ENCODE measurements at places on chromosomes 5 and 9.

GRCh38 chr9:132249690-132250089 is 87.8 kb downstream of the NTNG2 start:
- DNase-seq: no peak

- DNase-seq: no peak
These were observed 111.9 kb downstream of the NR6A1 start for GRCh38 chr9:124659099-124659659.

- peak; percentile 62 for DNase-seq
These were observed 78.4 kb downstream of the TMEM252 start for GRCh38 chr9:68462105-68462775.

DNA sequence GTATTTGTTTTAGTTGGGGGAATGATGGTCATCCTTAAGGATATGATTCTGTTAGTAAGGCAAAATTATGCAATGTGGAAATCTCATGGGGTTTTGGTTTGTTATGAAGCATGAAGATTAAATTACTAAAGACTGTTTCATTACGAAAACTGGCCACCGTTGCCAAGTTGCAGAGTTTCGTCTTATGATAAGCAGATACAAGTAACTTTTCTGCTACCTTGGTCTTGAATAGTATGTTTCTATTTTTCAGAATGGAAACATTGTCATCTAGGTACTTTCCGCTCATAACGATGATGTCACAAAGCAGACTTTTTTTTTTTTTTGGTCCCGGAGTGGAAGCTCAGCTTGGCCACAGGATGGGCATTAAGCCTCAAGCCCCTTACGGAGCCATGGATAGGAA is 4.2 kb downstream of the CCNI2 start:
- DNase-seq: no peak

DNA sequence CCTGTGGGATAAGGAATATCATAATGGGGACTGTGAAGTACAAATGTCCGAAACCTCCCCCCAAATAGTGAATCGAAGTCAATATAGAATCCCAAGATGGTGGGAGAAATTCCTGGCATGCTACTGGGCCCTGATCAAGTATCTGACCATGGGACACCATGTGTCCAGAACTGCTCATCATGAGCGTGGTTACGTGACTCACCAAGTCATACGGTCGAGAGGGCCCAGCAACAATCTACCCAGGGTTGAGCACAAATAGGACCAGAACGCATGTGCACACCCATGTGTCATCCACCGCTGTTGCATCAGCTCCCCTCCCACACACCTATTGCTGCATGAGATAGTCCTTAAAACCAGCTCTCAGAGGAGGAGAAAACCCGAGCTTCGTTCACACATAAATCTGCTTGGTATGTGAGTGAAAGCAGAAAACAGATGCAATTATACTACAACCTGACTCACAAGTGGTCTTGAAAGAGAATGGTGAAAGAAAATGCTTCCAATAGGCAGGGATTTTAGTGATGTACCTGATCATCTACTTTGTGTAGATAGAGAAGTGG is 353.2 kb downstream of the CWC27 start:
- no peak for DNase-seq

- no peak for DNase-seq
These were observed 19.0 kb downstream of the NEURL1B start for GRCh38 chr5:172659909-172660628.

DNA sequence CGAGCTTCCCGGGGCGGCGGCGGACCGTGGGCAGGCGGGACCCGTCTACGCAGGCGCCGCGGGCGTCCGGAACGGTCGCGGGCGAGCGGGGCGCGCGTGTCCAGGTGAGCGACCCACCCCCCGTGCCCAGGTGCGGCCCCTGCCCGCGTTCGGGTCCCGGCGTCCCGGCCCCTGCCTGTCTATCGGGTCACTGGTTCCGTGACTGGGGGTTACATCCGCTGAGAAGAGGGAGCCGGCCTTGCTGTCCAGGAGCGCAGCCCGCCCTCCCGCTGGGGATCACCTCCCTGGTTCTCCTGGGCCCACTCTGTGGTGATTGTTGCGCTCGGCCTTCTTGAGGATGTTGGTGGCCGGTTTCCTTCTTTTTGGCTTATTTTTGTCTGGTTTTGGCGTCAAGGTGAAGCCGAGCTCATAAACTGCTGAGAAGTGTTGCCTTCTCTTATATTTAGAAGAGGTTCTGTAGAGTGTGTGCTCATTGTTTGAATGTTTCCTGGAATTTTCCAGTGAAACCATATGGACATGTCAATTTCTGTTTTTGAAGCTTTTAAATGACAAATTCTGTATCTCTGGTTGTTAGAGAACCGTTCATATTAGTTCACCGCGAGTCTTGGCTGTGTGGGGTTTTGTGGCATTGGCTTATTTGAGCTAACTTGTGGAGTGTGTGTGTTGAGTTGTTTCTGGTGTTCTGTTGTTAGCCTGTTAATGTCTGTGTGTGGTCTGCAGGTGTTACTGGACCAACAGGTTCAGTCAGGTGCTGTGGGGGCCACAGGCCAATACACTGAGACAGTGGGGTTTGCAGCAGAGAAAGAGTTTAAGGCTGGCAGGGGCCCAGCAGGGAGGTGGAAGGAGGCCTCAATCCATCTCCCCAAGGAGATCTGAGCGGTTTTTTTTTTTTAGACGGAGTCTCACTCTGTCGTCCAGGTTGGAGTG is 621 bp downstream of the CEP72 start:
- DNase-seq: no peak

DNA sequence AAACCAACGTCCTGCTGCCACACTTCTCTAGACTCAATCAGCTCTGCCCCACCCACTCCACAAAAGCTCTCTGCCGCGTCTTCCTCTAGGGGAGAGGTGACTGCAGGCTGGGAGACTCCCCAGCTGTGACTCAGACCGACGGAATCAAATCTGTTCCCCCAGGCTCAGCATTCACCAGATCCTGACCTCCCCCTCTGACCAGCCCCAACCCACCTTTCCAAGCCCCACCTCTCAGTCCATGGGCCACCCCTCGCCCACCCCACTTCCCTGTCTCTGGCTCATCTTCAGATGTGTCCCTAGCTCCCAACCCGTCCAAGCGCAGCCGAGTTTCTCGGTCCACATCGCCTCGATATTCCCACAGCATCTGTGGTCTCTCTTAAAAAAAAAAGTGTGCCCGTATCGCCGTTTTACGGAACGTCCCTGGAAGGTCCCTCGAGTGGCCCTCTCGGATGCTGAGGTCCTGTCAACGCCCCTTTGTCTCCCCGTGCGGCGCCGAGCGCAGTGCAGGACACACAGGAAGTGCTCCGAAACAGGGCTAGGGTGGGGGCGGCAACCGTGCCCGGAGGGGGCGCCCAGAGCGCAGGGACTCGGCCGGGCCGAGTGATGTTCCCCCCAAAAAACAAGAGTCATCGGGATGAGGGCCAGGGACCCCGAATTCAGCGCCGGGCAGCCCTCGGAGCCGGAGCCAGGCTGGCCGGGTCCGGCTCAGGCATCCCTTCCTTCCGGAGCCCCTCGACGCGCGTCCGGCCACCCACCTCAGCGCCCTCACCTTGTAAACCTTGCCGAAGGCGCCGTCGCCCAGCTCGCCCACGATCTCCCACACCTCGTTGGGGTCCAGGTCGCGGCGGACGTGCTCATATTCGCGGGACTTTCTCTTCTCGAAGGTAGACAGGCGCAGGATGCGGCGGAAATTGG is 649 bp downstream of the STK10 start:
- no peak for DNase-seq

DNA sequence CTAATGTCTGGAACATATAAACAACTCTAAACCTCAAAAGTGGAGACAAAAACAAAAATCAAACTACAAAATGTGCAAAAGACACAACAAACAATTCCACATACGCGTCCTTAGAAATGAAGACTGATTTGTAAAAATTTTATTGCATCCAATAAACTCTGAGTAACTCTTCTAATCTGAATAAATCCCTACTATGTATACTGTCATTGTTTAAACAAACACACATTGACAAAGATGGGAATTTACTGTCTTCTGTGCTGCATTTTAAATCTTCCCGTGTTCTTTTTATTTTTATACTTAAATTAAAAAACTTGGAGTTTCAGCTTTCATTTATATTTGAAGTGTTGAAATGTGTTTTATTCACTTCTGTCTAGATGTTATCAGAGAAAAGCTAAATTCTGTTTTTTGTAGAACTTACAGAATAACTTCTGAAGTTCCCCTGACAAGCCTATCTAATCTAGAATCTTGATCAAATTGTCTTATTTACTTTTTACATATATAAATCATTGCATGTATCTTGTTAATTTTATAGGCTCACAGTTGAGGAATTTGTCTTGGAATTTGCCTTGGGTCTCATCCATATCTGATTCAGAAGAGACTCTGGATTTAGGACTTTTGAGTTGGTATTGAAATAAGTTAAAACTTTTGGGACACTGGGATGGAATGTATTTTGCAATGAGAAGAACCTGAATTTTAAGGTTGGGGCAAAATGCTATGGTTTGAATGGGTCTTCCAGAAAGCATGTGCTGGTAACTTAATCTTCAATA is 2064.4 kb upstream of the C9orf72 start:
- no peak for DNase-seq

DNA sequence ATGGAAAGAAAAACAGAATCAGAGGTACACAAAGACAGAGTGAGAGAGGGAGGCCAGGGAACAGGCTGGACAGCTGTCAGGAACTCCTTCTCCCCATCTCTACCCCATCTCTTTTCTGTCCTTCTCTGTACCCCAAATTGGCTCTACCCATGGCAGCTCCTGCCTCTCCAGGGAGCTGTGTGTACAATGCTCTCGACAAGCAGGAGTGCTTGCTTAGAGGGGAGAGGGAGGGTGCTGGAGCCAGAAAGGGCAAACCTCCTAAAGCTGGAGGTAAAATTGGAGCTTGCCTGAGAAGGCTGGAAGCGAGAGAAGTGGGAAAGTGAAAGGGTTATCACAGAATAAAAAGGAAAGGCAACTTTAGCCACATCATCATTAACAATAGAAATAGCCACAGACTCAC is 6.4 kb downstream of the TPM2 start:
- no peak for DNase-seq

- DNase-seq: no peak
These were observed 147.3 kb downstream of the FAM114A2 start for GRCh38 chr5:153891394-153891793.

DNA sequence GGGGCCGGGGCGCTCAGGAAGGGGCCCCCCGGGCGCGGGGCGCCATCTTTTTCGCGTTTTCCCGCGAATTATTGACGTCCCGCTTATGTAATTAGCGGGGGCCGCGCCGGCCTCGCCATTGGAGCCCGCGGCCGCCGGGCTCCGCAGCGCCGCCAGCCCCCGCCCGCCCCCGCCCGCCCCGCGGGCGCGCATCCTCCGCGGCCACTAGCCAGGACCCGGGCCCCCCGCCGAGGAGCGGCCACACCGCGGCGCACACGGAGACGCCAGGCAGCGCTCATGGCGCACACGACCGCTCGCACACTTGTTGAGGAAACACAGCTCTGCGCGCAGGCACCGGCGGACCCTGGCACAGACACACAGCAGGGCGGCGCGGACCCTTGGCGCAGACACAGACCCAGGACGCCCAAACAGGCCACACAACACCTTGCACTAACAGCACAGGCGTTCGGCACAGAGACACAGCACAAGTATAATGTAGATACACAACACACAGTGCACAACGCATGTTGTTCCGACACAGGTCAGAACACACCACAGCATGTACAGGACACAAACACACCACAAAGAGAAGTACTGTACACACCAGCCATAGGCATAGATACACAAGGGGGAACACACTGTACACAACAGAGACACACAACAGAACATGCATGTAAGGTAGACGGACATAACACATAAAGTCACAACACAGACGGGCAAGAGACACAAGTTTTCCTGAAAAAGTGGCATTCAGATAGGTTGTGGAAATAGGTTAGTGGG is 467 bp upstream of the PHF19 start:
- DNase-seq: no peak

- no peak for DNase-seq
These were observed 187.6 kb downstream of the GADD45G start for GRCh38 chr9:89792189-89793123.

DNA sequence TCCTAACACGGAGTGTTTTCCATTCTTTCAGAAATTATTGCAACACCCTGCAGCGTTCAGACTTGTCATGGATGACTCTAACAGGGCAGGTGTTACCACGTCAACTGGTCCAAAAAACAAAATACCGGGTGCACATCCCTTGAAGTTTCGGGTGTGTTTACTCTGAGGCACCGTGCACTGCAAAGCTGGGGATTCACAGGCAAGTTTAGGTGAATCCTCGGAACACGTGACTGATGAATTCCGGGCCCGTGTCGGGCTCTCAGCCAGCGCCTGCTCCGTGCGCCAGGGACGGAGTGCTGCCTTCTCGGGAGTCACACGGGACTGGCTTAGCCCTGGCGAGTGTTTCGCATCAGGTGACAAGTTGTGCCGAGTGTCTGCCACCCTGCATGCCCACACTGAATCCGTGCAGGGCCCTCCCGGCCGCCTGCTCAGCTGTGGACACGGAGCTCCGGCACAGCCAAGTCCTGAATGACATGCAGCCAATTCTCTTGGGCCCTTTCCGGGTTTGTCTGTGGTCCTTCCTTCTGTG is 66.0 kb upstream of the IRX4 start:
- DNase-seq: no peak

- no peak for DNase-seq
These were observed 8.4 kb upstream of the SPATA31E1 start for GRCh38 chr9:87874304-87874623.

- no peak for DNase-seq
These were observed 670 bp downstream of the CCDC171 start for GRCh38 chr9:15553528-15553898.

GRCh38 chr5:10880934-10881333 is 119.9 kb upstream of the DAP start:
- DNase-seq: no peak

GRCh38 chr9:71349218-71349617 is 227.8 kb upstream of the TRPM3 start:
- DNase-seq: no peak

- DNase-seq: no peak
These were observed 8.9 kb downstream of the HAVCR1 start for GRCh38 chr5:157050050-157050449.

DNA sequence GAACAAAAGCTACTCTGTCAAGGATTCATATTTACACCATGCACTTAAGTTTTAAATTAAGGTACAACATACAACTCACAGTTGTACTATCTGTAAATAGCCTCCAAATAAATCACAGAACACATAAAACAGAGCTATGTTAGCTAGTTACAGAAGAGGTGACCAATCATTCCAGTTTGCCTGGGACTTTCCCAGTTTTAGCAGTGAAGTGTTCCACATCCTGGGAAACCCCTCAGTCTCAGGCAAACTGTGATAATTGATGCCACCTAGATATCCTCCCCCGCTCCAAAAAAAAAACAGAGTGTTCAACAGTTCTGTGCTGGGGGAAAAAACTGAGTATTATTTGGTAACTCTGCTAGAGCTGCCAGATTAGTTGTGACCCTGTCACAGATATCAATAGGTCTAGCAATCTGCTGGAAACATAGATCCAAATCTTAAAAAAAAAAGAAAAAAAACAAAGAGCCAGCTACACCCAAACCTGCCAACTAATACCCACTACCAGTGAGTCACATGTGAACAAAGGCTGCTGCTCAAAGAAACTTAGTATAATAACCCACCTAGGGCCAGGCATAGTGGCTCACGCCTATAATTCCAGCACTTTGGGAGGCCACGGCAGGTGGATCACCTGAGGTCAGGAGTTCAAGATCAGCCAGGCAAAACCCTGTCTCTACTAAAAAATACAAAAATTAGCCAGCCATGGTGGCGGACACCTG is 5.7 kb downstream of the TBCA start:
- no peak for DNase-seq
